ENCODE measurements at places on chromosomes 11 and 22.

DNA sequence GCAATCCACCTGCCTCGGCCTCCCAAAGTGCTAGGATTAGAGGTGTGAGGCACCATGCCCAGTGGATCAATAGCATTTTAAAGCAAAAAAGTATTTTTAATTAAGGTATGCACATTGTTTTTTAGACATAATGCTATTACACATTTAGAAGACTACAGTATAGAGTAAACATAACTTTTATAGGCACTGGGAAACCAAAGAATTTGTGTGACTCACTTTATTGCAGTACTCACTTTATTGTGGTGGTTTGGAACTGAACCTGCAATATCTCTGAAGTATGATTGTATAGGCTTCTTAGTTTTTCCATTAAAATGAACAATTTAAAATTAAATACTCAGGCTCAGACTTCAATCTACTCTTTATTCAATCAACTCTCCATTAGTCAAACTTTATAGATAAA lies 17.5 kb upstream of the CD3E start:
- no peak for DNase-seq

DNA sequence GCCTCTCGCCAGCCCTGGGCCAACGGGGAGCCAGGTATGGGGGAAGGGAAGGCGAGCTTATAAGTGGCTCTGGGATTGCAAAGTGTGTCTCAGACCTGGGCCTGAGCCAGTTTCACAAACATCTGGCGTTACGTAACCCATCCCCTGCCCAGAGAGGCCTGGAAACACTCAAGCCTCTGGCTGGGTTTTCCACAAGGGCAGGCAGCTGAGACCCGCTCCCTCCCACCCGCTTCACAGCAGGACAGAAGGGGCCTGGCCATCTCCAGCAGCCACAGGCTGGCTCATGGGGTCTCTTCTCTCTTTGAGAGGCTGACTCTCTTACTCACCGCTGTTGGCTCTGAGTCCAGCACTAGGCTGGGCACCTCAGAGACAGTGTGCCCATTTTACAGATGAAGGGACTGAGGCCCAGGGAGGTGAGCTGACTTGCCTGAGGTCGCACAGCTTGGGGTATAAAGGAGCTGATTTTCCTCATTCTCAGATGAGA lies 44.5 kb downstream of the TRIOBP start:
- DNase-seq = no peak

DNA sequence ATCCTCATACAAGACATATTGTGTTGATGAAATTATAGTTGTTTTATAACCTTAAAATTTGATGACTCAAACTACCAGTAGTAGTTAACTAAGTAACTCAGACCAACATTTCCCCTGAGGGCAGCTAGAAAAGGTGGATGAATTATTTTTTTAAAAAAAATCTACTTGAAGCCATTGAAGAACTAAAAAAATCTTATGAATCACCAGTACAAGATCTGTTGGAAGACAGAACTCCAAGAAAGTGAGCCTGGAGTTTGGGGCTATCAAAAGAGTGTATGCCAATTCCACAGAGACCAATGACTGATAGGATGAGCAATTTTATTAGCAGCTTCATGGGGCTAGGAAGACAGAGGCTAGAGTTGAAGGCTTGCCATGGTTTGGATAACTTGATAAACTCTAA lies 72.4 kb downstream of the CYP2R1 start:
- no peak for DNase-seq

GRCh38 chr11:95318498-95318897 lies 87.5 kb upstream of the SESN3 start:
- no peak for DNase-seq

- no peak for DNase-seq
Measured at GRCh38 chr11:129275828-129276227, 83.7 kb upstream of the ARHGAP32 start.

DNA sequence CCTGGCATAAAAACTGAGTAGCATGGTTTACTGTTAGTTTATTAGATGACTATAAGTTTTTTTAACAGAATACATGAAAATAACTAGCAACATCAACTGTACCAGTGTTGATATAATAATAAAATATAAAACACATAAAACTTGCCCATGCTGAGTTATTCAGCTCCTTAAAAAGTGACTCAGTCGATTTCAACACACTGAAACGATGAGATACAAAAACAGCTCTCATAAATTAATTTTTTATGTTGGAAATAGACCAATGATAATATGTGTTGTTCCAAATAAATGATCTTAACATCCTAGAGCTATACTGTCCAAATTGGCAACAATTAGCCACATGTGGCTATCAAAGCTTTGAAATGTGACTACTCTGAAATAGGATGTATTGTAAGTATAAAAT lies 15.9 kb downstream of the PDGFD start:
- DNase-seq = no peak

All from HS-27A (cell line).